Transverse colon (tissue), 4 donors: ENCODE measurements at places on chromosomes 2 and 18.

DNA sequence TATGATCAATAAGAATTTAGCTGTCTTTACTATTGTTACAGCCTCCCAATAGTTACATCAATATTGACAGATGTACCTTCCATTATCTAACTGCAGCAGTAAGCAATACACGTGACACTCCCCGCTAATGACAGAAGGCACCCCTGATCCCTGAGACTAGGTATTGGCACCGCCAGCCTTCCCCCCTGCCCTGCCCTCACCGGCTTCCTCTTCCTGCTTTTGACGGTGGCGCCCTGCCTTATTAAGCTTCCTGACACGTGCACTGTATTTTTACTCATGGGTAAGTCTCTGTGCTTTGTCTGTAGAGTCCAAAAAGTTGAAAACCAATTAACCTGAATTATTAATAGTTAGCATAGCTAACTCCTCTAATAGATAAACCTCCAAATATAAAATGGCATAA lies 223.5 kb downstream of the EIPR1 start:
- H3K36me3 ChIP-seq, result no peaks in the 10 kb centered on the region
- no peaks in the 10 kb centered on the region for H3K4me1 ChIP-seq
- H3K27me3 ChIP-seq, result no peaks in the 10 kb centered on the region

- no peak overlapping the region for H3K27ac ChIP-seq
- no peak for DNase-seq
- H3K36me3 ChIP-seq, result no peaks in the 10 kb centered on the region
- no peak overlapping the region for H3K4me3 ChIP-seq
- no peaks in the 10 kb centered on the region for H3K27me3 ChIP-seq
Measured at GRCh38 chr2:173523497-173523896, 168.8 kb downstream of the CDCA7 start.

GRCh38 chr2:49753344-49753985 lies 599.1 kb upstream of the FSHR start:
- no peaks in the 10 kb centered on the region for H3K36me3 ChIP-seq
- H3K27ac ChIP-seq, result no peak overlapping the region
- no peaks in the 10 kb centered on the region for H3K4me1 ChIP-seq
- H3K4me3 ChIP-seq, result no peak overlapping the region
- DNase-seq, result no peak
- no peaks in the 10 kb centered on the region for H3K27me3 ChIP-seq

DNA sequence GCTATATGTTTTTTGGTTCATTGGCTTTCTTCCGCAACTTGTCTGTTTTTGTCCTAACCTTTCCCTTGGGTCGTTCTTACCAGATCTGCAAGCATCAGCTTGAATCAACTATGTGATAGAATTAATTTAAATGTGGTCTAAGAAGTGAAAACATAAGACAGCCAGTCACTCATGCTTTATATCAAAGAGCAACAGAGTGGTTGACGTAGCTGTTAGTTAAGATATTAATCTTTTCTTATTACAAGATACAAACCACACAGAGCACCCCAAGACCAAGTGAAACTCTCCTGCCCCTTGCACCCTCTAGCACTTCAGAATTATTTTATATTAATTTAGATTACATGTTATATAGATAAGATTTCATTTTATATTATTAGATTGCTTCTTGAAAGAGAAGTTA lies 15.2 kb downstream of the IL18RAP start:
- H3K4me3 ChIP-seq, result no peak overlapping the region
- H3K36me3 ChIP-seq, result no peaks in the 10 kb centered on the region
- no peak for DNase-seq

- DNase-seq, result no peak
- H3K4me3 ChIP-seq, result no peak overlapping the region
- no peaks in the 10 kb centered on the region for H3K4me1 ChIP-seq
- H3K36me3 ChIP-seq, result no peaks in the 10 kb centered on the region
- H3K27me3 ChIP-seq, result no peaks in the 10 kb centered on the region
Measured at GRCh38 chr2:118974103-118974993, 32.4 kb downstream of the MARCO start.

GRCh38 chr2:187168720-187169713 lies 279.0 kb downstream of the CALCRL start:
- no peaks in the 10 kb centered on the region for H3K4me1 ChIP-seq
- no peak overlapping the region for H3K27ac ChIP-seq
- DNase-seq, result no peak

- no peaks in the 10 kb centered on the region for H3K27me3 ChIP-seq
- no peak overlapping the region for H3K4me3 ChIP-seq
Measured at GRCh38 chr2:11771971-11772615, 25.7 kb downstream of the LPIN1 start.

DNA sequence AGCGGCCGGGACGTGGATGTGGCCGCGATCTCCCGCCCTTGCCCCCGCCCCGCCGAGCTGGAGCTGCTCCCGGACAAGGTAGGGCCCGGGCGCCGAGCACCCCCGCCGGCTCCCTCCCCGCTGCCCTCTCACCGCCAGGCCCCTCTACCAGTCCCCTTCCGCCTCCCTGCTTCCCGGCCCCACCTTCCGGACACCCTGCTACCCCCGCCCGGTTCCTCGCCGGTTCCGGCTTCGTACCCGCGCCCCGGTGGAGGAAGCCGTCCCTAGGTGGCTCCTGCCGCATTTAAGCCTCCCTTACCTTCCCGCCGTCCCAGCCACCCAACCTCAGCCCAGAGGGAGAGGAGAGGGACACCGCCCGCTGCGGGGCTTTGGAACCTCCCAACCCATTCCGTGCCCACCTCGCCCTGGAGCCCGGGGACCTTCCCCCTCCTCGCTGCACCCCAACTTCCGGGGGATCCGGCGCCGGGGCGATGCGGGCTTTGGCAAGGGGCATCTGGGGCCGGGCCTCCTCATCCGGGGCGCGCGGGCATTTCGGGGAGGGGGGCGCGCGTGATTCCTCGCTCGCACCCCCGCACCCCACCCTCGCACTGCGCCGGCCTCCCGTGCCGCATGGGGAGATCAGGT lies 475 bp downstream of the B3GNT2 start:
- H3K27ac ChIP-seq, result peak overlapping the region; percentile 97
- DNase-seq, result peak; percentile 67
- peaks cover 46% of the 10 kb centered on the region for H3K4me1 ChIP-seq
- H3K27me3 ChIP-seq, result no peaks in the 10 kb centered on the region
- H3K36me3 ChIP-seq, result no peaks in the 10 kb centered on the region

DNA sequence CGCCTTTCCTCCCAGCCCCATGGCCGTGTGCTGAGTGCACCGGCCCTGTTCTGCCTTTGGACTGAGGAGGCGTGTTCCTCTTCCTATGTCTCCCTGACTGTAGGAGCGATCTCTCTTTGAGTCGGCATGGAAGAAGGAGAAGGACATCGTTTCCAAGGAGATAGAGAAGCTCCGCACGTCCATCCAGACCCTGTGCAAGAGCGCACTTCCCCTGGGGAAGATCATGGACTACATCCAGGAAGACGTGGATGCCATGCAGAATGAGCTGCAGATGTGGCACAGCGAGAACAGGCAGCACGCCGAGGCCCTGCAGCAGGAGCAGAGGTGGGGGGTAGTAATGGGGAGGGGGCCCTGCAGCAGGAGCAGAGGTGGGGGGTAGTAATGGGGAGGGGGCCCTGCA lies 29.4 kb upstream of the ASB1 start:
- H3K36me3 ChIP-seq, result peaks cover 4% of the 10 kb centered on the region
- no peaks in the 10 kb centered on the region for H3K27me3 ChIP-seq
- DNase-seq, result no peak
- H3K27ac ChIP-seq, result no peak overlapping the region

GRCh38 chr18:49985236-49985635 lies 171.9 kb upstream of the ACAA2 start:
- no peaks in the 10 kb centered on the region for H3K4me1 ChIP-seq
- no peaks in the 10 kb centered on the region for H3K36me3 ChIP-seq
- no peak overlapping the region for H3K27ac ChIP-seq
- no peaks in the 10 kb centered on the region for H3K27me3 ChIP-seq

DNA sequence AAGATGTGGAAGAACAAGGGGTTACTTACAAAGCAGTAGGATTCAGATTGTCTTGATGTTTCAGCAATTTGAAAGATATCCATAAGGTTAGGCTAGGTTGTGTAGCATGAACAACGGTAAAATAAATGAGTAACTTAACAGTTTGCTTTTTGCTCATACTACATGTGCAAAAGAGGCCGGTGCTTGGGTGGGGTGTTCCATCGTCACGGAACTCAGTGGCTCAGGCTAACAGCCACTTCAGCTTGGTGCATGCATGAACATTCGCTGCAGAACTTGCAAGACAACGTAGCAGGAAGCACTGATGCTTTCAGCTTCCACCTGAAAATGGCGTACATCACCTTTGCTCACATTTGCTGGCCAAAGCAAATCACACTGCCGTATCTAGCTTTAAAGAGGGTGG lies 407.3 kb upstream of the CDH20 start:
- DNase-seq, result no peak
- no peaks in the 10 kb centered on the region for H3K27me3 ChIP-seq
- H3K4me3 ChIP-seq, result no peak overlapping the region

DNA sequence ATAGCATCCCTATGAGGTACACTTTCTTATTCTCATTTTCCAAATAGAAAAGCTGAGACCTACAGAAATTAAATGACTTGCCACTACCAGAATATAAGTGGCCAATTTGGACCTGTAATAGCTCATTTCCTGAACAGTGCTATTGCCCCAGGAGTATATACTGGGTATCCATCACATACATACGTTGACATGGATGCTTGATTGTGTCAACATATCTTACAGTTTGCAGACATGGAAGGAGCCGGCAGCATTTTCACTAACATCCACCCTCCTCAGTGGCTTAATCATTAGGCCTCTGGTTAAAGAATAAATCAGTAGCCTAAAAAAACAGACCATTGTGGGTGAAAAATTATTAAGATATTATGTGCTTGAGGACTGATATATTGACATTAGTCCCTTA lies 829.3 kb downstream of the LRP1B start:
- H3K36me3 ChIP-seq, result no peaks in the 10 kb centered on the region
- no peak for DNase-seq
- H3K27me3 ChIP-seq, result no peaks in the 10 kb centered on the region
- H3K27ac ChIP-seq, result no peak overlapping the region
- H3K4me3 ChIP-seq, result no peak overlapping the region

- no peaks in the 10 kb centered on the region for H3K4me1 ChIP-seq
- no peaks in the 10 kb centered on the region for H3K36me3 ChIP-seq
- no peak overlapping the region for H3K4me3 ChIP-seq
- no peak for DNase-seq
- H3K27ac ChIP-seq, result no peak overlapping the region
- no peaks in the 10 kb centered on the region for H3K27me3 ChIP-seq
Measured at GRCh38 chr18:45102863-45103262, 422.2 kb downstream of the SETBP1 start.

- peak overlapping the region; percentile 9 for H3K4me3 ChIP-seq
- peaks cover 53% of the 10 kb centered on the region for H3K4me1 ChIP-seq
- H3K27ac ChIP-seq, result peak overlapping the region; percentile 98
- no peaks in the 10 kb centered on the region for H3K36me3 ChIP-seq
Measured at GRCh38 chr2:159613651-159614285, 2.6 kb downstream of the BAZ2B start.

DNA sequence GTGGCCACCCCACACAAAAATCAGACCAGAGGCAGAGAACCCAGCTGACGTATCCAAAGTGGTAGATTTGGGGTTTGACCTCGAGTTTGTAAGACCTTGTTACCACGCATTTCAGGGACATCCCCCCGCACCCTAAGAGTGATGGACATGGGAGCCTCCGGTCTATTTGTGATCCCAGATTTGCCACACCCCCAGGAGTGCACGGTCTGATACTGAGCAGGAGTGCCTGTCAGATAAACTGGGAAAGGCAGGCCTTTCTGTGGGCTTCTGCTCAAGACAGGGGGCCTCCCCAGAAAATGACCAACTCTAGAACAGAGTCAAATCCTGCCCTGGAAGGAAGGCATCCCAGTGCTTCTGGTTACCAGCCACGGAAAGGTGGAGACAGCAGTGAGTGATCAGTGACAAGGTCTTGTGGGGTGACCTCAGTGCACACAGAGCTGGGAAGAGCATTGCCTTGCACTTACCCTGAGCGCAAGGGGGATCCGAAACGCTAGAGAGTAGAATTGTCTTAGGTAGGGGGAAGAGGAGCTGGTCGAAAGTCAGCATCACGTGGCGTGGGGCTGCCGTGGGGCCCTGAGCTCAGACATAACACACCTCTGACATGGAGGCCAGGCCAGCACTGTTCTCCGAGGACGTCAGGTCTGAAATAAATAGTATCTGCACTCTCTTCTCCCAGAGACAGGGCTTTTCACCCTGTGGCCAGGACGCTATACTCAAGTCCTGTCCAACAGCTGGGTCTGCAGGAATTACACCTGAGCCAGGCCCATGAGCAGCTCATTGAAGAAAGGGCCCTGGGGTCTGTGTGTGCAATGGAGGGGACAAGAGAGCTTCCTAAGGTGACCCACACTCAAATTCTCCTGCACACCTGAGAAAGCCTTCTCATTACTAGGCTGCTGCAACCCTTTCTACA lies 242.4 kb upstream of the SALL3 start:
- H3K27me3 ChIP-seq, result no peaks in the 10 kb centered on the region
- DNase-seq, result no peak

- H3K27ac ChIP-seq, result no peak overlapping the region
- H3K4me3 ChIP-seq, result no peak overlapping the region
- H3K36me3 ChIP-seq, result no peaks in the 10 kb centered on the region
- DNase-seq, result no peak
- peaks cover 17% of the 10 kb centered on the region for H3K4me1 ChIP-seq
Measured at GRCh38 chr2:238235331-238235732, 4.5 kb downstream of the HES6 start.

GRCh38 chr2:62321380-62322289 lies 125.7 kb downstream of the B3GNT2 start:
- no peaks in the 10 kb centered on the region for H3K27me3 ChIP-seq
- H3K36me3 ChIP-seq, result no peaks in the 10 kb centered on the region
- no peak for DNase-seq
- H3K4me3 ChIP-seq, result no peak overlapping the region
